ENCODE measurements at places on chromosomes 5 and 9.

DNA sequence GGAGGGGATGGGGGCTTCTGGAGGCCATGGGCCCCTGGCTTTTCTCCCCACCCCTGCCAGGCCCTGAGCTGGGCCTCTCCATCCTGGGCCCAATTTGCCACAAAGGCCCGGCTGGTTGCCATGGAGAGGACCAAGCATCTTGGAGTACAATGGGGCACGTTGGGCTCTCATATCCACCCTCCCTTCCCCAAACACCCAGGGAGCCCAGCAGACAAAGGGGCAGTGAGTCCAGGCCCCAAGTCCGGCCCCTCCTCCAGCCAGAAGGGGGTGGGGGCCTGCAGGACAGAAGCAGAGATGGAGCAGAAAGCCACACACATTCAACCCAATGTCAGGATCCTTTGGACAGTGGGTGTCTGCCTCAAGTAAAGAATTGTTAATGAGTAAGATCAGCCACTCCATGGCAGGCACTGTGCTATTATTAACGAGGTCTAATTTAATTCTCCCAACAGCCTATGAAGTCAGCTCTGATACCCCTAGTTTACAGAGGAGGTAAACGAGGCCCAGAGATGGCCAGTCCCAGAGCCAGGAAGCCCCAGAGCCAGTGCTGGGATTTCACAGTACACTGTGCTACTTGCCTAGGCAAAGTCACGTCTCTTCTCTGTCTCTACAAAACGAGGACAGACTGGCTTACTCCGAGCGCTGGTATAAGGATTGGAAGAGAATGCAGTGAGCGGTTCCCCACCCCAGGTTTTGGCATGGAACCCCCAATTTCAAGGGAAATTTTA lies 2.3 kb downstream of the CRB2 start:
- DNase-seq, result no peak

DNA sequence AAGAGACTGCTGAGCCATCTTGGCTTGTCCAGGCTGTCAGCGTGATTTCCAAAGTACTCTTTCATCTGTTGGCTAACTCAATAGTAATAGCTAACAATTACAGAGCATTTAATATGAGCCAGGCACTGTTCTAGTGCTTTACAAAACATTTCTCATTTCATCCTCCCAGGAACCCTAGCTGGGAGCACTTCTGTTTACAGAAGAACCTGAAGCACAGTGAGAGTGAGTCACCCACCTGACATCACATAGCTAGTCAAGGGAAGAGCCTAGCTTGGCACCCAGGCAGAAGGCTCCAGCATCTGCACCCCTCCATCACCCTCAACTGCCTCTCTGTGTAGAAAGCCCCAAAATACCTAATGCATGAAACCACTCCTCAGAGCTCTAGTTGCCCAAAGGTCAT lies 57.5 kb upstream of the IQGAP2 start:
- DNase-seq, result no peak

GRCh38 chr9:92846662-92847145 lies 31.1 kb downstream of the ZNF484 start:
- no peak for DNase-seq

- DNase-seq, result no peak
Observed at GRCh38 chr9:16412740-16413139, 457.7 kb downstream of the BNC2 start.

DNA sequence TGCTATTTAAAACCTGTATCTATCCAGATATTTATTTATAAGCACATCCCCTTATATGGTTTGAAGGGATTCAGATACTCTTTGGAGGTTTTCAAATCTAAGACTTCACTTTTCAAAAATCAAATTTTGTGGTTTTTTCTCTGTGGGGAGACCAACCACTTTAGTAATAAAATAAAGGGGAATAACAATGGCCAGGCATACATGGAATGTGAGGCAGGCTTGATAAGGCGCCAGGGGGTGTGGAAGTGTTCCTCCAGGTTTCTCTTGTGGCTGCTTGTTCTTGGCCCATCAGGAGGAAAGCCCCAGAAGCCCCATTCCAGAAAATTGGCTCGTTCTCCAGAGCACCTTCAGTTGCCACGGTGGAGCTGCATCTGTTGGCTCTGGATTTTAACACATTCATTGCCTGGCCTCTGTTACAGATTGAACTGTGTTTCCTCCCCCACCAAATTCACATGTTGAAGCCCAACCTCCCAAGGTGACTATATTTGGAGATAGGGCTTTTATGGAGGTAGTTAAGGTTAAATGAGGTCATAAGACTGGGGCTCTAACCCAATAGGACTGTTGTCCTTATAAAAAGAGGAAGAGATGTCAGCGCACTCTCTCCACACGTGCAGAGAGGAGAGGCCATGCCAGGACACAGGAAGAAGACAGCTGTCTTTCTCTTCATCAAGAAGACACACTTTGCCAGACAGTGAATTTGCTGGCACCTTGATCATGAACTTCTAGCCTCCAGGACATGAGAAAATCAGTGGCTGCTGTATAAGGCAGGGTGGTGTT lies 195.9 kb downstream of the TMEM38B start:
- DNase-seq, result no peak

DNA sequence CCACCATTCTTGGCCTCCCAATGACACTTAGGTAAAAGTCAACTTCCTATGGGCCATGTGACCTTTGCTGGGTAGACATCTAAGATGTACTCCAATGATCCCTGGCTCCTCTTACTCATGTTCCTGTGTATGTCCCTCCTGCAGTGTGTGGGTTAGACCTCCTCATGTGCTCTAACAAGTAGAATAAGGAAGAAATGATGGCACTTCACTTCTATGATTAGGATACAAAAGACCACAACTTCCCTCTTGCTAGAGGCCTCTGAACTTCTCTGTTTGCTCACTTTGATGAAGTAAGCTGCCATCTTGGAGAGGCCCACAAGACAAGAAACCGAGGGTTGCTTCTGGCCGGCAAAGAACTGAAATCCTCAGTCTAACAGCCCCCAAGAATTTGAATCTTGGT lies 131.8 kb downstream of the TAF11L14 start:
- DNase-seq, result no peak

- no peak for DNase-seq
Observed at GRCh38 chr9:71004196-71004595, 117.2 kb downstream of the TRPM3 start.

- no peak for DNase-seq
Observed at GRCh38 chr9:19140259-19140658, 13.0 kb upstream of the PLIN2 start.

DNA sequence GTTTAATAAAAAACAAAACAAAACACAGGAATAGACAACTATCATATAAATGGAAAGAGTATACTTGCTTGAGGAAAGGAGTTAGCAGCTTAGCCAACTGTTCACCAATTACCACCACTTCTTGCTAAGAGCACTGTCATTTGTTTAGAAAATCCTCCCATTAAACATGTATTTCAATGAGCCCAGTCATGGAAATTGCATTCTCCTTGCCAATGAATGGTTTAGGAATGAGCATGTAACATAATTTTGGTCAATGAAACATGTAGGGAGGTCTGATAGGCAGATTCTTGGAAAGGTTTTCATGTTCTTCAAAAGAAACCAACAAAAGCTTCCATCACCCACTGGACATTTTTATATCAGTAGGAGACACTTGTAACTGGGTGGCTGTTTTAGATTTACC lies 502.8 kb upstream of the PAPPA start:
- no peak for DNase-seq

DNA sequence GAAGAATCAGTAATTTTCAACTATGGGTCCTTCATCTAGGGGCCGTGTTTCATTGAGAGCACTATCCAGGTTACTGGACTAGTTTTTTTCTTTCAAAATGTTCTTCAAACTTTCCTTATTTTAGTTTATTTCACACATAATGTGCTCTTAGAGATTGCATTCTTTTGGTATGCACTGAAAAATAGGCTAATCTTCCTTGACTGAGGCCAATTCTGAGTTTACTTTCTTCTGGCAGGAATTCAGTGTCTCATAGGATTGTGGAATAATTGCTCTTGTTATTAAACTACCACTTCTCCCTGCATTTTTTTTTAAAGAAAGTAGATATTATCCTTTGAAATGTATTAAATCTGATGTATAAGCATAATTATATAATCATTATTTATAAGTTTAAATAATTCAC lies 624.5 kb downstream of the RAB3C start:
- no peak for DNase-seq

GRCh38 chr9:20703146-20703545 lies 19.1 kb downstream of the FOCAD start:
- no peak for DNase-seq

- no peak for DNase-seq
Observed at GRCh38 chr5:30752015-30752414, 441.5 kb upstream of the CDH6 start.
